ENCODE measurements at places on chromosomes 4 and X. TPM values are rescaled to one million over a fixed set of nuclear protein-coding genes. Genes with fewer than 3 reads are reported as not detected.

Gene TCEAL7
- 7.9 TPM for total RNA-seq

- DNase-seq = peak; percentile 34
Measured at GRCh38 chr4:2651546-2651945, 104.6 kb downstream of the TNIP2 start.

GRCh38 chrX:119638725-119639471 lies 32.7 kb upstream of the NKRF start:
- DNase-seq = no peak

Gene NCAPG
- total RNA-seq = 0.94 TPM

Gene RAI2
- total RNA-seq = 28.0 TPM

GRCh38 chr4:141643557-141643956 lies 7.2 kb downstream of the IL15 start:
- DNase-seq = no peak

Gene GLRA3
- total RNA-seq = not detected
